SHP77 (cell line): ENCODE measurements at places on chromosomes 3 and 15.

DNA sequence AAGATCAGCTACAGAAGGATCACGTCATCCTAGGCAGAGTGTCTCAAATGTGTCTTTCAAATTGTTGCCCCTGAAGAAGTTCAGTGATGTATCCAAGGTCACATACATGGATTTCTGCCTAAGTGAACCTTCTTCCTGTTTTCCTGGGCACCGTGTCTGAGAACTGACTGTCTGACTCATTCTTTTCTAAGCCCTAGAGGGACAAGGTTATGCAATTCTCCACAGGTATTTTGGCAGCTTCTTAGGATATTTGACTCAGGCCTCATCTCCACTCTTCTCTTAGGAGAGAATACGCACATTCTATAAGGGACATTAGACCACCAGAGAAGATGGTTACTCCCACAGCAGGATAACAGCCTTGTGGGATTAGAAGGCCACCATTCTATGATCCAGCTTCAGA lies 391.9 kb upstream of the THBS1 start:
- no peak for DNase-seq

- no peak for DNase-seq
Measured at GRCh38 chr3:18135060-18135814, 289.9 kb downstream of the SATB1 start.

- DNase-seq = no peak
Measured at GRCh38 chr3:195023576-195023975, 247.4 kb downstream of the XXYLT1 start.

GRCh38 chr3:100265016-100265415 lies 4.2 kb downstream of the TBC1D23 start:
- no peak for DNase-seq

DNA sequence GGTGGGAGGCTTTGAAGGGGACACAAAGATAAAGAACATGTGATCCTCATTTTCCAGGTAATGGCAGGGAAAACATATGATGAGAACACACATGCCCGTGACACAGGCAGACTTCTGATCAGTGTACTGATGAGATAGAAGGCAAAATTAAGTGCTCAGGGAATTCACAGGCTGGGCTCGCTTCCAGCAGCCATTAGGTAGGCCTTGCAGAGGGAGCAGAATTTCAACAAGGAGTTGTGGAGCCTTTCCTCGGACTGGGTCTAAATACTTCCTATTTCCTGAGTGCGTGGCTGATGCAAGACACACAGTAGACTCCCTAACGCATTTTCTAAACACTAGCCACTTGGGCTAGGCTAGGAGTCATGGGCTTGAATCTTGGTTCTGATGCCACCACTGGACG lies 74.0 kb upstream of the ETV5 start:
- DNase-seq = no peak

GRCh38 chr3:198071602-198072287 lies 111.7 kb downstream of the LMLN start:
- no peak for DNase-seq

DNA sequence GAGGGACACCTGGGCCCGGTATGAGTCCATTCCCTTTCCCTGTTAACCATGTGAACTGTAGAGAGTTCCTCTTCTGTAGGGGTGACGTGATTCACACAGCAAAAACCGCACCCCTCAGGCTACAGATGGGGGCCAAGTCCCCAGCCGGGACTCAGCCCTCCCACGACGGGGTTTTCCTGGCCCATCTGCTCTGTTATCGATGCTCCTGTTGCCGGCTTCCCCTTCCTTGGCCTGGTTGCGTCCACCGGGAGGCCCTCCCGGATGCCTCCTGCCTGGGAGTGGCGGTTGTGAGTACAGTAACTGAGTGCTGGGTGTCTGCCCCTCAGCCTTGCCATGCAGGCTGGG lies 817 bp upstream of the PLXNA1 start:
- DNase-seq = no peak

- no peak for DNase-seq
Measured at GRCh38 chr3:110261141-110261540, 810.5 kb upstream of the NECTIN3 start.

DNA sequence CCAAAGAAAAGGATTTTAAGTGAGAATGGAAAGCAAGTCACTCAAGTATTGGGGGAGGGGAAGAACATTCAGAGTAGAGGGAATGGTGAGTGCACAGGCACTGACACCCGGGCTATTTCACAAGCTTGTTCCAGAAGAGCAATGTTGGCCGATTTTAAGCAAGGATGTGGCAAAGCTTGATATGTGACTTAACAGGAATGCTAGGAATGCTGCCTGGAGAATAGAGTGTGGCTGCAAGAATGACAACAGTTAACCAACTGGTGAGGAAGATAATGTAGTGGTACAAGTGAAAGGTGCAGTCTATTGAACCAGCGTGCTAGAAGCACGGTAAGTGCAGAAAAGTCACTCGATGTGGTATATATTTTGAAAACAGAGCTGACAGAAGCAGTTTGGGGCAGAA lies 6.2 kb upstream of the CCDC80 start:
- DNase-seq = no peak
